Stimulated activated CD4-positive, alpha-beta T cell treated with anti-CD3 and anti-CD28 coated beads, Interleukin-12 subunit alpha, Interleukin-12 subunit beta, amount 100 ng/mL, for 48 hours (primary cell): ENCODE measurements at places on chromosomes 6 and 20.

DNA sequence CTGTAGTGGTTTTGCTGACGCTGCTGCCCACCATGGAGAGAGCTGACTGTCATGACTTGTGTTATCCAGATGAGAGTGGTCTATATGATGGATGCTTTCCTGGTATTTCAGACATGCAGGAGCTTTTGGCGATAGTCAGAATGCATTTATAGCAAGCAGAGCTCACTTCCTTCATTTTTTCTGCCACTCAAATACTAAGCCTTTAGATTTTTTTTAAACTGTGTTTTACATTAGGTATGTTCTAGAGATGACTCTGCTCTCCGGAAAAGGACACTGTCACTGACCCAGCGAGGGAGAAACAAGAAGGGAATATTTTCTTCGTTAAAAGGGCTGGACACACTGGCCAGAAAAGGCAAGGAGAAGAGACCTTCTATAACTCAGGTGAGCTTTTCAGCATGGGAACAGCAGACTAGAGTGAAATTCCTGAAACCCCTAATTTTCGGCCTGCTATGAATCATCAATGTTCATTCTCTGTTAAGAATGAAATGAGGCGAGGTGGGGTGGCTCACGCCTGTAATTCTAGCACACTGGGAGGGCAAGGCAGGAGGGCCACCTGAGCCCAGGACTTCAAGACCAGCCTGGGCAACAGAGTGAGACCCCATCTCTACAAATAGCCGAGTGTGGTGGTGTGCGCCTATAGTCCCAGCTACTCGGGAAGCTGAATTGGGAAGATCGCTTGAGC, 98.6 kb upstream of the CLDN20 start:
- DNase-seq = no peak

GRCh38 chr6:149076355-149076734, 241.2 kb upstream of the TAB2 start:
- DNase-seq = no peak

- DNase-seq = no peak
Observed at GRCh38 chr6:33272275-33273128, 627 bp downstream of the RPS18 start.

DNA sequence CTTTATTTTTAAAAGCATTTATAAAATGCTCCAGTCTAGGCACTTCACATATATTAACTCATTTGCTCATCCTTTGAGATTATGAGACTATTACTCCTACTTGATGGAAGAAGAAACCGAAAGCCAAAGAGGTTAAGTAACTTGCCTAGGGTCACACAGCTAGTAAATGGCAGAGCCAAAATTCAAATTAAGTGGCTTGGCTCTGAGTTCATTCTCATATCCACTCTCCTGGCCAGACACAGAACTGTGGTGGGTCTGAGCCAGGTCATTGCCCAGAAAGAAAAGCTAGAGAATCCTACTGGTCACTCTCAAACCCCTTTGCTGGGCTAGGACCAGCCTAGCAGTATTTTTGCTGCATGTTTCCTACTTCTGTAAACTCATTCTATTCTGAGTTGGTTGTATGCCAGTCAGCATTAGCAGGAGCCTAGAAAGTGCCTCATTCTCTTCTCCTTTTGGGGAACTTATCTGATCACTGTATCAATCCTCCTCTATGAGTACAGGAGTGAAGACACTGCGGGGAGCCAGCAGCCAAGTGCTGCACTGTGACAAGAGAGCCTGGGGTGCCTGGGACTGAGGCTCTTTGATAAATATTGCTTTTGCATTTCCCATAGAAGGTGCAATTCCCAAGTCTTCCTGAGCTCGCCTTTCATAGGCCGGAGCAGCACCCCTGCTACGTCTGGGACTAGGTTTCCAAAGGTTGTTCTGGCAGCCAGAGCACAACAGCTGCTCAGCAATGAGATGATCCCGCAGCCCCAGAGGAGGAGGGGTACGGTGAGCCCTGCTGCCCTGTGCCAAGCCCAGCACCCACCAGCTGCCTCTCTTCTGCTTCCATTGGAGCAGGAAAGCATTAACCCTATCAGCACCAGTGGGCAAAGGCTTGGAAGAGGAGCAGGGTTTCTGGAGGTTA, 728.3 kb downstream of the MAFB start:
- no peak for DNase-seq
